Vagina (tissue), 2 donors: ENCODE measurements at places on chromosomes 12 and 14. TPM values are rescaled to one million over a fixed set of nuclear protein-coding genes. Genes with fewer than 3 reads are reported as not detected.

The KCNC2 gene
- total RNA-seq: 0.25 TPM

The ZC2HC1C gene
- total RNA-seq: not detected

GRCh38 chr12:120583478-120584030, 2.4 kb upstream of the POP5 start:
- DNase-seq: no peak

- no peak for DNase-seq
These were observed 15.2 kb upstream of the EIF5 start for GRCh38 chr14:103318750-103319419.
